Activated T-helper 2 cell treated with anti-CD3 and anti-CD28 coated beads, Interferon-gamma antibody, Interleukin-2, Interleukin-4, amounts not matched to agents 10 μg/mL and 5 μg/mL and 100 μg/mL, durations not matched to agents 14 hours and 24 hours and 36 hours (primary cell): ENCODE measurements at places on chromosomes 2 and 18. TPM values are rescaled to one million over a fixed set of nuclear protein-coding genes. Genes with fewer than 3 reads are reported as not detected.

Gene ELAC1
- total RNA-seq, result 6.7 and 6.8 TPM in 2 replicates

Gene RAB6D
- total RNA-seq, result 0.07 TPM in 1 of 2 replicates, not detected in the other

Gene PDK1
- 38.9 and 44.9 TPM in 2 replicates for total RNA-seq

Gene NCK2
- 72.4 and 73.9 TPM in 2 replicates for total RNA-seq

Gene IL1RL1
- 10.7 and 11.1 TPM in 2 replicates for total RNA-seq

Gene KCNJ13
- not detected in 2 replicates for total RNA-seq

Gene HOXD12
- not detected in 2 replicates for total RNA-seq

Gene SPEG
- total RNA-seq, result not detected in 2 replicates

Gene PID1
- total RNA-seq, result not detected in 2 replicates

Gene AQP12A
- total RNA-seq, result not detected in 2 replicates

Gene SCN9A
- 0.16 TPM in 1 of 2 replicates, not detected in the other for total RNA-seq

Gene IL1R1
- total RNA-seq, result 0.48 and 0.52 TPM in 2 replicates

Gene C2orf78
- not detected in 2 replicates for total RNA-seq

Gene KCNS3
- 0.16 and 0.48 TPM in 2 replicates for total RNA-seq

Gene BZW1
- total RNA-seq, result 548 and 571 TPM in 2 replicates

Gene PUS10
- 7.4 TPM in 2 replicates for total RNA-seq

Gene MTX2
- total RNA-seq, result 26.0 and 26.2 TPM in 2 replicates

Gene ROCK1
- total RNA-seq, result 53.9 and 60.9 TPM in 2 replicates

Gene RAX
- 0.32 TPM in 1 of 2 replicates, not detected in the other for total RNA-seq

Gene MYO5B
- not detected in 2 replicates for total RNA-seq

Gene FOXI3
- not detected in 2 replicates for total RNA-seq

Gene FAM237A
- total RNA-seq, result not detected in 2 replicates

Gene SLC35F5
- 39.6 and 41.8 TPM in 2 replicates for total RNA-seq

Gene PAX8
- 0.76 and 0.84 TPM in 2 replicates for total RNA-seq

Gene PSMA8
- 1.2 and 1.4 TPM in 2 replicates for total RNA-seq

Gene PIEZO2
- not detected in 2 replicates for total RNA-seq

Gene ACTR1B
- total RNA-seq, result 142 and 147 TPM in 2 replicates

Gene RND3
- not detected in 2 replicates for total RNA-seq

Gene GBX2
- not detected in 2 replicates for total RNA-seq

Gene COL4A4
- not detected in 2 replicates for total RNA-seq

Gene OTOS
- not detected in 2 replicates for total RNA-seq

Gene ACOXL
- total RNA-seq, result 1.4 and 1.6 TPM in 2 replicates

Gene TCF4
- total RNA-seq, result 5.5 and 8.4 TPM in 2 replicates

Gene CCDC85A
- total RNA-seq, result not detected in 2 replicates

Gene POLR1A
- total RNA-seq, result 54.5 and 61.8 TPM in 2 replicates
